Right lobe of liver (tissue), 6 donors: ENCODE measurements at places on chromosomes 4 and X. TPM values are rescaled to one million over a fixed set of nuclear protein-coding genes. Genes with fewer than 3 reads are reported as not detected.

UGT2B7 gene
- total RNA-seq: 234 TPM

RTL3 gene
- not detected for total RNA-seq

- DNase-seq: no peak
These were observed 32.2 kb downstream of the UNC5C start for GRCh38 chr4:95516528-95517017.

DNA sequence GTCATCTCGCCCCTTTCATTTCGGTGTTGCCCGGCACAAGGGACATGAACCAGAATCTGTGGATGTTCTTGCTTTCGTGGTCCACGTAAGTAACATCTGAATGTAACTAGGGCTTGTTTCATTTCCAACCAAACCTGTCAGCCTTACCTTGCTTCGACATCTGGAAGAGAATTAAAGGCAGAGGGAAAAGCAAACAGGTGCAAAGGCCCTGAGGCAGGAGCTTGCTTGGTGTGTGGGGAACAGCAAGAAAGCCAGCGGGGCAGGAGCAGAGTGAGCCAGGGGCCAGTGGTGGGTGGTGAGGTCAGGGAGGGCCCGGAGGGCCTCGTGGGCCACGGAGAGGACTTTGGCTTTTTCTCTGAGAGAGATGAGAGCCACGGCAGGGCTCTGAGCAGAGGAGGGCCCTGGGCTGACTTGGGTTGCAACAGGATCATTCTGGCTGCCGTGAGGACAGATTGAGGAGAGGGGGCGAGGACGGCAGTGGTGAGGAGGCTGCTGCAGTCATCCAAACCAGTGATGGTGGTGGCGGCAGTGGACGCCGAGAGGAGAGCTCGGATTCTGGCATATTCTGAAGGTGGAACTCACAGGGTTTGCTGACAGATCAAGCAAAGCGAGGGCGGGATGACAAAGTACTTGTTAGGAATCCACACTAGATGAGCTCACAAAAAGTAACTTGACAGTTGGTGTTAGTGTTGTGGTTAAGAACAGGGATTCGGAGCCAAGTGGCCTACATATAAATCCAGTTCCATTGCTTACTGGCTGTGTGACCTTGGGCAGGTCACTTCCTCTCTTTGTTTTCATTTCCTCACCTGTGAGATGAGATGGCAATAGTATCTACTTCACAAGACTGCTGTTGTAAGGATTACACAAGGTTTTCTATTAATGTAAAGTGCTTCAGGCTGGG, 6.8 kb upstream of the WDR13 start:
- DNase-seq: no peak

- no peak for DNase-seq
These were observed 74.3 kb upstream of the NPY2R start for GRCh38 chr4:155134136-155134535.

- DNase-seq: no peak
These were observed 2.8 kb downstream of the NLRP2B start for GRCh38 chrX:57677132-57677858.

GRCh38 chr4:7658341-7659204, 223.8 kb upstream of the PSAPL1 start:
- no peak for DNase-seq

DNA sequence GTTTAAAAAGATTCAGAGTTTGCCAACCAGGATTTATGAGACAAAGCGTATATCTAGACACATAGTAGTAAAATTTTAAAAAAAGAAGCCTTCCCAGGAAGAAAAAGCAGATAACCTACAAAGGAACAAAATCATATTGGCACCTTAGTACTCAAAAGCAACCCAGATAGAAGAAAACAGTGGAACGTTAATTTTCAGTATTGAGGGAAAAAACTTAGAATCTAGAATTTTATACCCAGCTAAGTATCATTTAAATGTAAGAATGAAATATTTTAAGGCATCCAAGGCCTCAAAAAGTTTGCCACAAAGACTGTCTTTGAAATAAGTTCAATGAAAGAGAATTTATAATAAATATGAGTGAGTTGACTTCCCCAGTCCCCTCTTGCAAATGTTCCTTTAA, 96.5 kb upstream of the EOLA2 start:
- no peak for DNase-seq

GRCh38 chr4:6114181-6114580, 86.2 kb downstream of the JAKMIP1 start:
- DNase-seq: no peak
